ENCODE measurements at places on chromosomes 13 and 19.

DNA sequence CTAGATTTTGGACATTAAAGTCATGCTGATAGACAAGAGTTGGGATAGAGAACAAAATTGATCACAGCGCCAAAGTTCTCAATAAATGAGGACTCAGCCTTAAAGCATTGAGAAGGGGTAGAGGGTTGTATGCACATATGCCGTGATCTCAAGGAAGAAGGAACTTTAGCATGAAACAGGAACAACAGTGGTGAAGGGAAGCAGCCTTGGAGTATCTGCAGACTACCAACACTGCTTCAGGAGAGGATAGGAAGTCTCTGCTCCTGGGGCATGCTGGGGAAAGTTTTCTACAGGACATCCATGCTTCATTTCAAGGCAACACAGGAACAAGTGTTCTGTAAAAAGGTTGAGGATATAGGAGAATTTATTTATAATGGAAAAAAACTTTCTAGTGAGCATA, 111.9 kb upstream of the MLNR start:
- no peak for DNase-seq

- DNase-seq = no peak
These were observed 20.8 kb upstream of the EPHX3 start for GRCh38 chr19:15253061-15253460.

GRCh38 chr19:2070436-2070827, 19.4 kb upstream of the MKNK2 start:
- DNase-seq = no peak

- no peak for DNase-seq
These were observed 783 bp downstream of the RHPN2 start for GRCh38 chr19:33063753-33064457.

DNA sequence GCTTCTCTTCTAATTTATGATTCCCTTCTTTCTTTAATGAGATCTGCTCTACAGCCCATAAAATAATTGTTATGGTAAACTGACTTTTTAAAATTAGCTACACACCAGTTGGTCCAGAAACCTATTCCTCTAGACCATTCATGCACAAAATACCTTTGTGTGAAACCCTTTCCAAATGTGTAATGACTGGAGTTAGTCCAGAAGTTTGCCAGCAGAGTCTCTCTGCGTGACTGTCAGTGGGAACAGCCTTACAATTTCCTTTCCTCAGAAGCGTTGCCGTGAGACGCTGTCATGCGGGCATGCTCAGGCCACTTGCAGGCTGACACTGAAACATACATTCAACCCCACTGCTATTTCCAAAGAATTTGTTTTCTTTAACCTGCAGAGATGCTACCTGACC, 965.2 kb downstream of the PCDH9 start:
- DNase-seq = no peak

DNA sequence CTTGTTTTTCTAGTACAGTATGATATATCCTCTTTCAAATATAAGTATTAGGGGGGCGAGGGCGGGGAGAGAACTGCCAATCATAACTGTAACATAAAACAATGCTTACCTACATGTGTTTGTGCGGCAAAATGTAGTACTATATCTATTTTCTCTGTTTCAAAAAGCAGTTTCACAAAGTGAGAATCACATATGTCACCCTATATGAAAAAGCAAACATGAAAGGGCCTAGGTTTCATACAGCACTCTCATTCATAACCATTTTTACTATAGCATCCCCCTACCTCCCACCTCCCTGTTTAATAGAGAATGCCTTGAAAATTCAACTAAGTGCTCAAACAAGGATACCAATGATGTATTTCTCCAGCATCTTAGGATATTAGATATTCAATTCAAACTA, 5.2 kb downstream of the TGDS start:
- DNase-seq = no peak

DNA sequence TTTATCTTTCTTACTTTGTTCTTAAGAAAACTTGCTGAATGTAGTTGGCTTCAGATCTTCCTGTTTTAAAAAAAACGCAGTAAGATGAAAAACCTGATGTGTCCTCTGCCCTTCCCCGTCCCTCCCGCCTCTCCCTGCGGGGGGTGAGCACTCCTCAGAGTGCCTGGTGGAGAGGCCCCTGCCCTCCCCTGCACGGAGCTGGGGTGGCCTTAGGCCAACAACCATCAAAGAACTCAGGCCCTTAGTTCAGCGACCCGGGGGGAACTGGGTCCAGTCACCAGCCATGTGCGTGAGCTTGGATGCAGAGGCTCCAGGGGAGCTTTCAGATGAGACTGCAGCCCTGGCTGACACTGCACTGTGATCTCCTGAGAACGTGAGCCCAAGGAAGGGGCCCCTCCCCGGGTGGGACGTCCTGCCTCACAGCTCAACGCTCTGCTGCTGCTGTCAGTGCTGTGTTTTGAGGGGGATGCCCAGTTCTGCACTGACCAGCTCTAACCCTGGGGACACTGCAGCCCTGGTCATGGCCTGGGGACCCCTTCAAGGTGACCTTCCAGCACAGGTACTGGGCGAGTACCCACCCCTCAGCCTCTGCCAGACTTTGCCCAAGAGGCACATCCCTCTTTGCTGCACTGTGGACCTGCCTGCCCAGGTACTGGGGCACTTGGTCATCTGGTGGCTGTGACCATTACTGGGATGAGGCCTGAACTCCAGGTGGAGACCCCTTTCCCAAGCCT, 42.7 kb downstream of the ANKRD10 start:
- no peak for DNase-seq

DNA sequence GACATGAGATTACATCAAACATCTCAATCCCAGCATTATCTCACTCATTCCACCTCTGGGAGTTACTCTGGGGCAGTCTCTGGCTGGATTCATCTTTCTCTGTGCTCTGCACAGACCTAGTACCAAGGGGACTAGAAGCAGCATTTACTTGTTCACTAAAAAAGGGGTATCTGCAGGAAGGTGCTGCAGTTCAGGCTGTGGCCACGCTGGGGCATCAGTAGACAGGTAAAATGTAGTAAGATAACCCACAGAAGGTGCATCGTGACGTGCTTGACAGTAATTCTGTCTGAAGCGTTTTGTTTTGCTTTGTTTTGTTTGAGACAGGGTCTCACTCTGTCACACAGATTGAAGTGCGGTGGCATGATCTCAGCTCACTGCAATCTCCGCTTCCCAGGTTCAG, 29.3 kb downstream of the ZNF564 start:
- no peak for DNase-seq

GRCh38 chr13:108797354-108797753, 167.9 kb downstream of the MYO16 start:
- no peak for DNase-seq

- no peak for DNase-seq
These were observed 29.4 kb downstream of the KLF12 start for GRCh38 chr13:74104661-74105275.

DNA sequence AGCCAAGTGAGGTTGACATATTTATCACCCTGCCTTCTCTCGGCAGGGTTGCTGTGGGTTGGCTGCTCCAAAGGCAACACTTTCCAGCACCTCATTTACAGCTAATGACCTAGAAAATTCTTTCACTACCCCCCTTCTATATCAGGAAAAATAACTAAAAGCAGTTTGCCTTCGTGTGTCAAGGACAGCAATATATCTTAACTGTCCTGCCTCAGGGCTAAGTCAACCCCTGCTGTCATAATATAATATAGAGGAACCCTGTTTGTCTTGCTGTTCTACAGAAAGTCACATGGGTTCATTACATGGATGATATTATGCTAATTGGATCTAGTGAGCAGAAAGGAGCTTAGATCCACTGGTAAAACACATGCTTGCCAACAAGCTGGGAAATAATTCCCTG, 28.1 kb upstream of the USP12 start:
- DNase-seq = no peak

- DNase-seq = no peak
These were observed 2.8 kb downstream of the N4BP2L1 start for GRCh38 chr13:32425158-32425557.

DNA sequence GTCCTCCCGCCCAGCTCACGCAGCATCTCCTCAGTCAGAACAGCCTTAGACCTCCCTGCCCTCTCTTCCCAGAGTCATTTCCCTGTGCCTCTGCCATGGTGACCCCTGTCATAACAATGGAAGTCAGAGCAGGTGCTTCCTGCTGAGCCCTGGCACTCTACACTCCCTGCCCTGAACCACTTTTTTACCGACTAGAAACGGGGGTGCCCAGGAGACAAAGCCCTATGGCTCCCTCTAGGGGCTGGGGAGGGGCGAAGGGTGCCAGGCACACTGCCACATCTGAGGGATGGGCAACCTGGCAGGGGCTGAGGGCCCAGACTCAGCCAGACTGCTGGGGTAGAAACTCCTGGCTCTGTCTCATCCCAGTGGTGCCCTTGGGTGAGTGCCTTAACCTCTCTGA, 16.4 kb downstream of the ZNF574 start:
- DNase-seq = no peak

- DNase-seq = no peak
These were observed 1445.4 kb downstream of the EFNB2 start for GRCh38 chr13:105089858-105090643.

DNA sequence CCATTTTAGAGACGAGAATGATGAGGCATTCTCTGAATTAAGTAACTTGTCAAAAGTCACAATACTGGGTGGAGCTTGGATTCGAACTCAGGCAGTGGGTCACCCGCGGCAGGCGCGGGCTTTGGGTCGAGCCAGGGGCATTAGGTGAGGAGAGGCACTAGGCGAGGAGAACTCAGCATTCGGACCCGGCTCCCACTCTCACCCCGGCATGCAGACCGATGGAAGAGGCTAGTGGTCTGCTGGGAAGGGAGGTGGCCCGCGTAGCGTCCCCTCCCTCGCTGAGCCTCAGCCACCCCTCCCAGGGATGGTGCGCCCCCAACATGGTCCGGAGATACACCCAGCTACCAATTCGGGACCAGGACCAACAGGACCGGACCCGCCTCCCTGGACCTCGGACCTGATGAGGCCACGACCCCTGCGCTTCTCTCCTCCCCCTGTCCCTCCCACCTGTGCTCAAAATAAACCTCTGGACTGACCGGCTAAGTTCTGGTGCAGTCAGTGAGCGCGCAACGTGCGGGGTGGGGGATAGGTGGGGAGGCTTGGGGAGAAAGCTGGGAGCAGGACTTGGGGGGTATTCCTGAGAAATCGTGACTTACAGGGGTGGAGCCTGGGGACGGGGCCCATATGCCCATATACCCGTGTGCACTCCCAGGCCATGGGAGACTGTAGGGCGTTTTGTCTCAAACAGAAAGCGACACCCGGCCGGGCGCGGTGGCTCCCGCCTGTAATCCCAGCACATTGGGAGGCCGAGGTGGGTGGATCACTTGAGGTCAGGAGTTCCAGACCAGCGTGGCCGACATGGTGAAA, 1.3 kb upstream of the SNAPC2 start:
- no peak for DNase-seq

- DNase-seq = no peak
These were observed 29.6 kb downstream of the URI1 start for GRCh38 chr19:29971648-29972047.

- no peak for DNase-seq
These were observed 4.8 kb downstream of the RPS16 start for GRCh38 chr19:39430675-39431593.

GRCh38 chr19:495402-496111, 729 bp upstream of the MADCAM1 start:
- DNase-seq = no peak

DNA sequence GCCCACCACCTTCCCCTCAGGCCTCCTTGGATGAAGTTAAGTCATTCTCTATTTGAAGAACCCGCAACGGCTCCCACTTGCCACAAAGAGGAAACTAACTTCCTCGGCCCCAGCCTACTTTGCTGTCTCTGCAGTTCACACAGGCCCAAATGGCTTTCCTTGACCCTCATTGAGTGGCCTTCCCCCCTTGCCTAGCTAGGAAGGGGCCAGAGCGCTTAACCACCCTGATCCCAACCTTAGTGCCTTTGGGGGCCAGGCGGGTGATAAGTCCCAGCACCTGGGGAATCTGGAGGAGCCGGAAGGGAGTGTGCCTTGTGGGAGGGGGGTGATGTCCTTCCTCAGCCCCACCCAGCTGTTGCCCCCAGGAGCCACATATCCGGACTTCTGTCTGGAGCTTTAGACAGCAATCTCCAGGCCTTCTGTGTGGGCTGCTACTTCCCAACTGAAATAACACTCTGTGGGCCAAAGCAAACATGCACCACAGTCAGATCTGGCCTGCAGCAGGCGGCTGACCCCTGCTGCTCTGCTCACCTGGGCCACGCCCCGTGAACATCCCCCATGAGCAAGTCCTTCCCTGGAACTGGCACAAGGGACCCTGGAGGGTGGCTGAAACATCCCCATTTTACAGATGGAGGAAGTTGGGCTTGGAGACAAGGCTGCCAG, 10.5 kb downstream of the NECTIN2 start:
- DNase-seq = no peak

DNA sequence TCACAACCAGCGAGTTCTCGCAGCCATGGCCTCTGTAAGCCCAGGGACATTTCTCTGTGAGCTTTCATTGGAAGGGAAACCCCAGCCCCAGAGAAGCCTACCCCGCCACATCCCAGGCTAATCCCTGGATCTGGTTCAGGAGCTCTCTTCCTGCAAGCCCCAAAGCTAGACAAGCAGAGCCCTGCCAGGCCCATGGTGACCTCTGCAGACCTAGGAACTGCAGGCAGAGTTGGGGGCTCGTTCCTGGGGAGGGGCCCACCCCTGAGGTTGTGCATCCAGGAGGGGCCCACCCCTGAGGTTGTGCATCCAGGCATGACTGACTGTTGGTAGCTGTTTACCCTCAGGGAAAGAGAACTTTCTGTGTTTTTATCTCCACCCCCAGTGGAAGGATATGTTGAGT, 21.7 kb downstream of the KCTD15 start:
- no peak for DNase-seq

- DNase-seq = no peak
These were observed 8.4 kb downstream of the MED16 start for GRCh38 chr19:884420-885211.

DNA sequence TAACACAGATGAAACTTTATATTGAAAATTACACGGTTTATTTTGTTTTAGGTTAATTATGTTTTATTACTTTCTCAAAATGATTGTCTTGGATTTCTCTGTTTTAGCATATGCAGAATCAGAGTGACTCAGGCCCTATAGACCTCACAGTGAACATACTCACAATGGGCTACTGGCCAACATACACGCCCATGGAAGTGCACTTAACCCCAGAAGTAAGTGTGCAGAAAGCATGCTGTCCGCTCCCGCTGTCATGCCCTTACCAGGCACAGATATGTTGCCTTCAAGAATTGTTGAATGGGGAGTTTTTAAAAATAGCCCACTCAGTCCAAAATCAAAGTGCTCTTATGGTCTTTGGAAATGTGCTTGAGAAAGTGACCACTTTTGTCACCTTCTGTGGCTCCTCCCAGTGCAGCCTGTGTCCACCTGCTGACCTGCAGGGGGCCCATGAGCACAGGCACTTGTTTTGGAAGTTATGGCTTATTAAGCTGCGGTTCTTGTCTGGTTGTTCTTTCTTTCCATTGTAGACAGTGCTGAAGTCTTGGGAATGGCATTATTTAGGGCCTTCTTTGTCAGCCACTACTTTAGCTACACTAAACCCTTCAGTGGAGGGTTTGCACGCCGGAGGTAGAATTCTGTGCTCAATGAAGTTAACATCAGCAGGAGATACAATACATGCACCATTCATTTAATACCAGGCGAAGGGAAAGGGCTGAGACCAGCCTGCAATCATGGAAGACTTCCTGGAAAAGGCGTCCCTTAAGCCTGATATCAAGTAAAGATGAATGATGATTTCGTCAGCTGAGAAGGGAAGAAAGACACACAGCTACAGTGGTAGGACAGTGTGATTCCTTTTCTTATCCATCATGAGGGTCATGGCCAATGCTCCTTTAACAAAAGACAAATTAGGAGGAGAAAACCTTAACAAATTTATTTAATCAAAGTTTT, 36.7 kb downstream of the CUL4A start:
- DNase-seq = no peak

GRCh38 chr19:47363758-47364531, 14.8 kb downstream of the DHX34 start:
- DNase-seq = no peak

GRCh38 chr13:23707674-23708073, 137.5 kb downstream of the TNFRSF19 start:
- DNase-seq = no peak
